ENCODE measurements at places on chromosomes 2 and 18.

GRCh38 chr2:218295029-218295428, 2.7 kb upstream of the TMBIM1 start:
- no peaks in the 10 kb centered on the region for H3K36me3 ChIP-seq
- DNase-seq: peak; percentile 24
- H3K27ac ChIP-seq: peak overlapping the region; percentile 43
- peaks cover 31% of the 10 kb centered on the region for H3K4me1 ChIP-seq

DNA sequence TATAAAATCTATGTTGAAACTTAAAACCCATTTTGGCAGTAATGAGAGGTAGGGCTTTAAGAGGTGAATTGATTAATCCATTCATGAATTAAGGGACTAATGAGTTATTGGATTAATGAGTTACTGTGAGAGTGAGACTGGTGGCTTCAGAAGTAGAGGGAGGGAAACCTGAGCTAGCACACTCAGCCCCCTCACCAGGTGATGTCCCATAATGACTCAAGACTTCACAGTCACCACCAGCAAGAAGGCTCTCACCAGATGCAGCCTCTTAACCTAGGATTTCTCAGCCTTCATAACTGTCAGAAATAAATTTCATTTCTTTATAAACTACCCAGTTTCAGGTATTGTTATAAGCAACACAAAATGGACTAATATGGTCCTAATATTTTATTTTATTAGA, 621.7 kb upstream of the ACVR2A start:
- H3K4me3 ChIP-seq: no peak overlapping the region
- no peaks in the 10 kb centered on the region for H3K27me3 ChIP-seq
- no peak overlapping the region for H3K27ac ChIP-seq
- DNase-seq: no peak
- H3K36me3 ChIP-seq: no peaks in the 10 kb centered on the region

GRCh38 chr2:144630459-144631215, 110.7 kb upstream of the ZEB2 start:
- no peak for DNase-seq
- peaks cover 3% of the 10 kb centered on the region for H3K27me3 ChIP-seq
- H3K27ac ChIP-seq: no peak overlapping the region
- H3K4me1 ChIP-seq: no peaks in the 10 kb centered on the region
- H3K36me3 ChIP-seq: no peaks in the 10 kb centered on the region

DNA sequence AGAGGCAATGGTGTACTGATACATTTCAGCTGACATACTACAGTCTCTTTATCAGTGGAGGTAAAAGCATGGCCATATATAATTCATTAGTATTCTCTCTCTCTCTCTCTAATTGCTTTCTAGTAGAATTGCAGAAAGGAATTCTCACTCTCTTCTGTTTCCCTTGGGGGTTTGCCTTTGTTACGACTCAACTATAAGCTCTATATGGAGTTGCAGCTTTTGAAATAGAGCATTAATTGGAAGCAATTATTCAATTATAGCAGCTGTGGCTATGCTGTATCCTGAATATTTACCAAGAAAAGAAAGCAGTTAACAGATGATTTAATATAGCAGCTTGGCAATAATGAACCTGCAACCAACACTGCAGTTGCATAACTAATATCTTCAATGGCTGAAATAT, 132.7 kb upstream of the STON1 start:
- no peak overlapping the region for H3K4me3 ChIP-seq
- peaks cover 12% of the 10 kb centered on the region for H3K4me1 ChIP-seq
- DNase-seq: no peak
- no peaks in the 10 kb centered on the region for H3K36me3 ChIP-seq
- H3K27ac ChIP-seq: no peak overlapping the region
- peaks cover 5% of the 10 kb centered on the region for H3K27me3 ChIP-seq

DNA sequence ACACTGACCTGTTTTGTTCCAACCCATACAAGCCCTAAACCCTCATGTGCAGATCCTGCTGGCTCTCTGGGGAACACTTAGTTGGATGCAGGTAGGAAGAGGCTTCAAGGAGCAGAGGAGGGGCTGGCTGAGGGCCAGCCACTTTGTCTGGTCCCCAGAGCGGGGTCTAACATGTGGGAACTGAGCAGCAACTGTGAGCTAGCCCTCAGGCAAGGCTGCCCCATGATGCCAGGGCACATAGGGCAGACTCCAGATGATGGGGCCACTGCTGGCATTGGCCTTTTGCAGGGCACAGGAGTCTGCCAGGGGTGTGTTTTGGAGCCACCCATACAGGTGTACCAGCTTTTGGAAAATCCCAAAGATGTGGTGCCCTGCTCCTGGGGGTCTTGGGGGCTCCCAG, 67.7 kb downstream of the HPCAL1 start:
- no peaks in the 10 kb centered on the region for H3K4me1 ChIP-seq
- DNase-seq: no peak
- H3K27me3 ChIP-seq: no peaks in the 10 kb centered on the region
- H3K4me3 ChIP-seq: no peak overlapping the region

GRCh38 chr2:21396252-21396651, 272.5 kb downstream of the TDRD15 start:
- H3K36me3 ChIP-seq: no peaks in the 10 kb centered on the region
- H3K27ac ChIP-seq: no peak overlapping the region
- H3K27me3 ChIP-seq: no peaks in the 10 kb centered on the region
- no peaks in the 10 kb centered on the region for H3K4me1 ChIP-seq

- H3K36me3 ChIP-seq: no peaks in the 10 kb centered on the region
- H3K4me3 ChIP-seq: no peak overlapping the region
- H3K4me1 ChIP-seq: no peaks in the 10 kb centered on the region
- no peak for DNase-seq
- no peaks in the 10 kb centered on the region for H3K27me3 ChIP-seq
Measured at GRCh38 chr2:107278672-107279071, 392.7 kb upstream of the ST6GAL2 start.

DNA sequence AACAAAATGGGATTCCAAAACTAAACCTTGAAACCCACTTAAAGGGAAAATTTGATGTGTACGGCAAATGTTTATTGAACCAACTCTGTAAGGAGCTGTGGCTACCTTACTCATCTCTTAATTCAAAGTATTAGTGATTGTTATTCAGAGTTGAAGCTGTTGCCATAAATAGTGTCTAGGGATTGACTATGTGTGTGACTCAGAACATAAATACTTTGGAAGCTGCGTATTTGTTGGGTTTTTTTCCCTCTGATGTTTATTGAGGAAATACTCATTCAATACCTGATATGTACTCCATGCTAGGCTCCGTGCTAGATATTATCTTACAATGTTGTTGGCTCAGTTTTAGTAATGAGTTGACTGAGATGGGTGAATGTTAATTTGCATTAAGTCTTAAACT, 90.4 kb downstream of the PTRHD1 start:
- no peaks in the 10 kb centered on the region for H3K4me1 ChIP-seq
- no peaks in the 10 kb centered on the region for H3K27me3 ChIP-seq
- DNase-seq: no peak
- H3K4me3 ChIP-seq: no peak overlapping the region

- H3K27me3 ChIP-seq: no peaks in the 10 kb centered on the region
- peak overlapping the region; percentile 68 for H3K27ac ChIP-seq
- H3K36me3 ChIP-seq: peaks cover 3% of the 10 kb centered on the region
- no peak for DNase-seq
- peak overlapping the region; percentile 27 for H3K4me3 ChIP-seq
Measured at GRCh38 chr2:200376513-200377354, 70.2 kb downstream of the SPATS2L start.

DNA sequence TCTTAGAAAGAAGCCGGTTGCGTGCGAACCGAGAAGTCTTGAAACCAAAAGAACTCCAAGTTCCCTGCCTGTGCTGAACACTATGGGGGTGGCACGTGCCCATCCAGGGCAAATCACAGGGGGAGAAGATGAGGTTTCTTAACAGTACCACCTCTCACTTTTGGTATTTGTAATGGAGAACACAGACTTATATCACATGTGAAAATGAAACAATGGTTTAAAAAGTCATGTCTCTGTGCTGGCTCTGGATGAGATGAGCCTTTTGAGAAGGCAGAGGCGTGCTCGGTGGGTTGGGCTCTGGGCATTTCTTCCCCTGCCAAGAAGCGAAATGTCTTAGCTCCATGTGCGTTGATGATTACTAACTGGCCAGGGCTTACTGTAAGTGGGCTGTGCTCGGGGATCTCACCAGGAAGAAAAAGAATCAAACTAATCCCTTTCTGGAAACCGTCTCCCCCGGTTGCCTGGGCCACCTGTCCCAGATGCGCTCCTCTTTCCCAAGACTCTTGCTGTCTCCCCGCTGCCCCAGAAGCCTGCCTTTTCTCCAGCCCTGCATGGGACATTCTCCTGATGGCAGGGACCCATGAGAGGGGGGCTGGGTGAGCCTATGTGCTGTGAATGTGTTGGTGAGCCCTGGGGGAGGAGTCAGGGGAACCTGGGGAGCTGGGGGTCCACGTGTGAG, 252.9 kb downstream of the PRKCE start:
- H3K27me3 ChIP-seq: no peaks in the 10 kb centered on the region
- no peaks in the 10 kb centered on the region for H3K4me1 ChIP-seq
- no peak overlapping the region for H3K4me3 ChIP-seq
- H3K36me3 ChIP-seq: no peaks in the 10 kb centered on the region

- no peak overlapping the region for H3K4me3 ChIP-seq
- peaks cover 50% of the 10 kb centered on the region for H3K36me3 ChIP-seq
- no peak overlapping the region for H3K27ac ChIP-seq
- H3K27me3 ChIP-seq: no peaks in the 10 kb centered on the region
Measured at GRCh38 chr2:241652722-241653121, 15.2 kb downstream of the ATG4B start.

DNA sequence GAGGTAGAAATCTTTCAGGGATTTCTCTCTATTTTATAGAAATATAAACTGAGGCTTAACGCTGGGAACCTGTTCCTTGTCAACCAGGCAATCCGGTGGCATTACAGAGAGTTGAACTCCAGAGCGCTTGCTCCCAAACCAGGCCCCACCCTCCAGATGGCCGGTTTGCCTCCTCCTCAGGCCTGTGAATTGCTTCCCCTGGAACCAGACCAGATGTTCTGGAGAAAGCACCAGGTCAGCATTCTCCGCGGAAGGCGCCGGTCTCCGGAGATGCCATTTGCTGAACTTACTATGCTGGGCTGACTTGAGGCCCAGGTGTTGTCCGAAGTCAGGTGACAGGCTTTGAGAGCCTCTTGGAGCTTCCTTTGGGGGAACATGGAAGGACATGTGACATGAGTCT, 17.2 kb downstream of the TNP1 start:
- no peak overlapping the region for H3K27ac ChIP-seq
- no peaks in the 10 kb centered on the region for H3K4me1 ChIP-seq
- no peak overlapping the region for H3K4me3 ChIP-seq

DNA sequence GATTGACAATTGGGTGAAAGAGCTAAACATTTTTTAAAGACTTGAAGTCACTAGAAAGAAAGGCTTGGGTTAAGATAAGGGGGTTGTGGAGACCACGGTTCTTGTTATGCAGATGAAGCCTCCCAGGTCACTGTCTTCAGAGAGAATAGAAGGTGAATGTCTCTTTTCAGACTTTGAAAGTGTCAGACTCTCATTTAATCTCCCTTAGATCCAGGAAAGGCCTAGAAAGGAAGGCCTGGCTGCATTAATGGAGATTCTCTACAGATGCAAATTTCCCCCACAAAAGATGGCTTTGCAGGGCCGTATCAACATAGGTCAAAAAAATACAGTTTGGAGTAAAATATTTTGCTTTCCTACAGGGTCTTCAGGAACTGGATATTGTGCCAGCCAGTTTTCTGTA, 193.9 kb downstream of the RTP5 start:
- H3K27ac ChIP-seq: no peak overlapping the region
- H3K4me1 ChIP-seq: no peaks in the 10 kb centered on the region
- H3K36me3 ChIP-seq: no peaks in the 10 kb centered on the region
- DNase-seq: no peak

DNA sequence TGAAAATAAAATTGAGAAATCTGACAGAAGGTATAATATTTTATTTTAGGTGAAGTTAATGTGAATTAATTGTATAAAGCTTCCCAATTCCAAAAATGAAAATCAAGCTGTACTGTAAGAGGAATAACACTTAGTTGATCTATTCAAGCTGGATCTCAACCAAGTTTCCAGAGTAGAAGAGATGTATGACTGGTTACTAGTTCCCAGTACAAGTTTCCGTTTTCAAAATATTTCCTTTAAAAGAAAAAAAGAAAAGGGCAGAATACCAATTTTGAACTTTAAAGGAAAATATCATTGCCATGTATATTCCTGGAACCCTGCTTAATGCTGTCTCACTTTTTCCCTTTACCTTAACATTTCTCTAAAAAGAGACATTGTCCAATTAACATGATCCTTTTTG, 308.5 kb downstream of the IRS1 start:
- H3K27me3 ChIP-seq: no peaks in the 10 kb centered on the region
- no peak overlapping the region for H3K27ac ChIP-seq
- H3K36me3 ChIP-seq: no peaks in the 10 kb centered on the region
- DNase-seq: no peak
- H3K4me1 ChIP-seq: no peaks in the 10 kb centered on the region

GRCh38 chr2:86225581-86225980, 26.3 kb downstream of the MRPL35 start:
- DNase-seq: no peak
- no peaks in the 10 kb centered on the region for H3K27me3 ChIP-seq
- peaks cover 5% of the 10 kb centered on the region for H3K4me1 ChIP-seq

GRCh38 chr2:69185807-69186206, 172.8 kb downstream of the ANTXR1 start:
- H3K36me3 ChIP-seq: no peaks in the 10 kb centered on the region
- H3K27me3 ChIP-seq: peaks cover 2% of the 10 kb centered on the region
- H3K4me3 ChIP-seq: no peak overlapping the region
- no peaks in the 10 kb centered on the region for H3K4me1 ChIP-seq

DNA sequence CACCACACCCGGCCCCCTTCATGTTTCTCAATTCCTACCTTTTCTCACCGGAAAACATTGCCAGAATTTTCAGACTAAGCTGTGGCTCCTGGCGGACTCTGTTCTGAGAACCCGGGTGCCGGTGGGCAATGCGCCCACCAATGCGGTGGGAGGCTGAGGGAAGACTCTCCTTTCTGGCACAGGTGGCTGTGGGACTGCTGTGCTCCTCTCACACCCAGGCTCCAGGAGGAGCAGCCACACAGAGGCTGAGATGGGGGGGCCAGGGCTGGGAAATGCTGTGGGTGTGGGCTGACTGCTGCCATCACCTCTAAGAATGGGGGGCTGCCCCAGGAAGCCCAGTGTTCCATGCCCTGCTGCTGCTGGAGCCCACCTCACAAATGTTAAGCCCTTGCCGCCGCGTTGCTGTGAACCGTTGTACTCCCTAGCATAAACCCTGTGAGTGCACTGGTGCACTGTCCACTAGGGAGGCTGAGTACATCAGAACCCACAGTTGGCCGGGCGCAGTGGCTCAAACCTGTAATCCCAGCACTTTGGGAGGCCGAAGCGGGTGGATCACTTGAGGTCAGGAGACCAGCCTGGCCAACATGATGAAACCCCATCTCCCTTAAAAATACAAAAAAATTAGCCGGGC, 152.6 kb downstream of the LDLRAD4 start:
- no peaks in the 10 kb centered on the region for H3K36me3 ChIP-seq
- H3K27ac ChIP-seq: peak overlapping the region; percentile 99
- H3K4me3 ChIP-seq: no peak overlapping the region
- peaks cover 65% of the 10 kb centered on the region for H3K4me1 ChIP-seq
- no peaks in the 10 kb centered on the region for H3K27me3 ChIP-seq

DNA sequence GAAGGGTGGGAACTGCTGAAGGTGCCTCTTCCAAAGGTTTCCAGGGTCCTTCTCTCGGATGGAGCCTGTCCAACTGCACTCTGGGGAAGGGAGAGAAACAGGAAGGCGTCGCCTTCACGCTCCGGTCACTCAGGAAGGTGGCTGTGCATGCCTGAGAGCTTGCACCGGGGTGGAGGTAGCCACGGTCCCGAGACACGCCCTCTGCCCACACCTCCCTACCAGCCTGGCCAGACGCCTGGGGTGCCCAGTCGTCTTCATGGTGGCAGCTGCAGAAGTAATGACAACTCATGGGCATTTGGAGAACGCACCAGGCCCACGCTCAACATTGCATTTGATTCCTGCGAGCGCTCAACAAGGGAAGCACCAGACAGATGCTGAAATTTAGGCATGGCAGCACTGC, 59.9 kb downstream of the ADNP2 start:
- H3K4me1 ChIP-seq: peaks cover 4% of the 10 kb centered on the region
- H3K36me3 ChIP-seq: no peaks in the 10 kb centered on the region
- H3K4me3 ChIP-seq: no peak overlapping the region
- DNase-seq: no peak
- H3K27me3 ChIP-seq: peaks cover 5% of the 10 kb centered on the region

Measured in CD4-positive, CD25-positive, alpha-beta regulatory T cell (primary cell).